ENCODE measurements at places on chromosomes 12 and 14.

DNA sequence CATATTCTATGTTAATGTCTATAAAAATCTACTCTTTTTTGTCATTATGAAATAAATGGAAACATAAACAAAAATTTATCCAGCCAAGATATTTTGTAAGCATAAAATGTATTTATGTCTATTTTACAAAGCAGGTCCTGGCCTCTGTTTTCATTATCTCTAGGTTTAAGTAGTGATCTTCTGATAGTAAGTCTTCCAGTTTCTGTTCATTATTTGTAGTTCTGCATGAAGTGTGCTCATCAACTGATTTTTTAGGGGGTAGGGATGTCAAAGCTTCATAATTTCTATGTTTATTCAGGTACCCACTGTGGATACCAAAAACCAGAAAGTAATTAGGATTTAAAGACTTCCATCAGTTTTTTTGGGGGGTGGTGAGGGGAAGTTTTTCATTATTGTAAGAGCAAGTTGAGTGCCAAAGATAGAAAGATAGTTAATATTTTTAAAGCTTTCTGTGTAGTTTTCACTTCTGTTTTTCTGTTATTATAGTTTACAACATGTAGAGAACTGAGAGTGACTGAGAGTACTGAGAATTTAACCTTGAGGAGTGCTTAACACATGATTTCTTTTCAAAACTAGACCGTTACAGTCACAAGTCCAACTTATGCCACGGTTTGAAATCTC, 30.6 kb upstream of the LMO3 start:
- DNase-seq, result no peak

GRCh38 chr12:106035421-106035820, 103.3 kb downstream of the NUAK1 start:
- no peak for DNase-seq

- DNase-seq, result no peak
Observed at GRCh38 chr12:132606466-132606865, 3.9 kb downstream of the LRCOL1 start.

- no peak for DNase-seq
Observed at GRCh38 chr14:62031504-62031903, 269.3 kb downstream of the SNAPC1 start.

DNA sequence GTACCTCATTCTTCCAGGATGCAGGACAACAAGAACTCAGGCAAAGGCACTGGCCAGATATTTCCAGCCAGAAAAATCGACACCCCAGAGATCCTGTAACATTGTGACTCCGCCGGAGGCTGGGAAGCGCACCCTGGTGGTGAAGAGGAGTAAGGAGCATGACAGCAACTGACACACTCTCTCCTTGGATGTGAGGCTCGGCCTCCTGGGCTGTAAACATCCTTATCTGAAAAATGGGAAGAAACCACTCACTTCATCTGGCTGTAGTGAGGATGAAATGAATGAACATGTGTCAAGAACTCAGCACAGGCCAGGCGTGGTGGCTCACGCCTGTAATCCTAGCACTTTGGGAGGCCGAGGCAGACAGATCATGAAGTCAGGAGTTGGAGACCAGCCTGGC, 27.5 kb downstream of the TCHP start:
- DNase-seq, result no peak

- DNase-seq, result no peak
Observed at GRCh38 chr12:12483438-12483837, 79.2 kb downstream of the DUSP16 start.

DNA sequence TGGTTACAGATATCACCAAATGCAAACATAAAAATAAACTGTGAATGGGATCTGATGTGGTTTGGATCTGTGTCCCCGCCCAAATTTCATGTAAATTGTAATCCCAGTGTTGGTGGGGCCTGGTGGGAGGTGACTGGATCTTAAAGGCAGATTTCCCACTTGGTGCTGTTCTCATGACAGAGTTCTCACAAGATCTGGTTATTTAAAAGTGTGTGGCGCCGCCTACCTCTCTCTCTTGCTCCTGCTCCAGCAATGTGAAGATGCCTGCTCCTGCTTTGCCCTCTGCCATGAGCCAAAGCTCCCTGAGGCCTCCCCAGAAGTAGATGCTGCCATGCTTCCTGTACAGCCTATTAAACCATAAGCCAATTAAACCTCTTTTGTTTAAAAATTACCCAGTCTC, 47.8 kb downstream of the SLC25A21 start:
- DNase-seq, result no peak

- DNase-seq, result no peak
Observed at GRCh38 chr12:91804533-91804932, 341.1 kb downstream of the BTG1 start.

DNA sequence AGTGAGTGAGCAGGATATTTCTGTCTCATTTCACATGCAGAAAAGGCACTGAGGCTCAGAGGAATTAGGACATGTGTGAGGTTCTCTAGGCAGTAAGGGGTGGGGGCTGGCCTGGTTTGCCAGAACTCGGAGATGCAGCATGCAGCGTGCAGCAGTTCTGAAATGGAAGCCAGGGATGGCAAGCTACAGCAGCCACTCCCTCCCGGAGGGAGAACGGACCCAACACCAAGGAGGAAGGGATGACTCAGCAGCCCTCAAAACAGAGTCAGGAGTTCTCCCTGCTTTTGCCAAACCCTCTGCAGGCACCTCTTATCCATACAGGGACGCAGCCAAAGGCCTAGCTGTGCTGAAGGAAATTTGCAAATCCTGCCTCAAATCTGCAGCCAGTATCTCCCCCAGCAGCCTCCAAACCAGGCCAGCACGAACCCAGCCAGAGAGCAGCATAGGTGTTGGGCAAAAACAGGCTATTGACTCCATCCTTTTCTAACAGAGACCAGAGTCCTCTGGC, 10.3 kb upstream of the SERPINA3 start:
- DNase-seq, result no peak

DNA sequence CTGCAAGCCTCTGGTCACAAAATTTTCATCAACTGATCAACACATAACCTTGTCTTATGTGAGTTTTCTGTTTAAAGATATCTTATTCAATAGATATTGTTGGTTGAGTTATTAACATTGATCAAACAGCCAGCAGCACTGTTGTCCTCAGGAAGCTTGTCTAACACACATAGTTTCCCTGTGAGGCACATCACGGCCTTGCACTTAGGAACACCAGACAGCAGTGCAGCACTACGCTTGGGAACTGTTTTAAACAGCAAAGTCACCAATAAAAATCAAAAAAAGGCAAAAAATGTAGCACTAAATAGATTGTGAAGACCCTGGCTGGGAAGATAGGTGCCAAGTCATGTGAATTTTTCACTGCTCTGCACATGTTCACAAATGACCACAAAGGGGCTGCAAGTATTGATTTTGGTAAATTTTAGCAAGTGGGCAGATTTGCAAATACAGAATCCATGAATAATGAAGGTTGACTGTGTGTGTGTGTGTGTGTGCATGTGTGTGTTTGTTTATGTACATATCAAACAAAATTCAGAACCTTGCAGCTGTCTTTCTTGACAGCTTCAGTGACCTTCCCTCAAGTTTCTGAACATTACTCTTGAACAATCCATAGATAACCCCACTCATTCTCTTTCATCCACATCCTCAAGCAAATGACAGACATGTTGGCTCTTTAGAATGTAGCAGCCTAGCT, 28.9 kb downstream of the VDR start:
- no peak for DNase-seq

GRCh38 chr14:103960457-103961055, 18.2 kb upstream of the RD3L start:
- no peak for DNase-seq

DNA sequence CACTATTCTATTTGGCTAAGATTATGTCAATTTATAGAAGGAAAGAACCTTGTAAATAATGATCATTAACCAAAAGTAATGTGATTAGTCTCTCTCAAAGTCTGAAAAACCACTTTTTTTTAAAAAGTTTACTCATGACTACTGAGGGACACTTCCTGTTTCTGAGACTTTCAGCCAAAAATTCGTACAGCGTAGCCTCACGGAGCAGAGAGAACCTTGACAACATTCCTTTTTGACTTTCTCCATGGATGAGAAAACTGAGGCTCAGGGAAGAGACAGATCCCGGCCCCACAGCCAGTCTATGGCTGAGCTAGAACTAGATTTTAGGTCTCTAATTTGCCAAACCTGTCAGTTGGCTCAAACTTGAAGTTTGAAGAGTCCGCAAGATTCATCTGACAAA, 68.2 kb downstream of the DAD1 start:
- no peak for DNase-seq

GRCh38 chr14:33545696-33546095, 405.2 kb downstream of the EGLN3 start:
- DNase-seq, result no peak

DNA sequence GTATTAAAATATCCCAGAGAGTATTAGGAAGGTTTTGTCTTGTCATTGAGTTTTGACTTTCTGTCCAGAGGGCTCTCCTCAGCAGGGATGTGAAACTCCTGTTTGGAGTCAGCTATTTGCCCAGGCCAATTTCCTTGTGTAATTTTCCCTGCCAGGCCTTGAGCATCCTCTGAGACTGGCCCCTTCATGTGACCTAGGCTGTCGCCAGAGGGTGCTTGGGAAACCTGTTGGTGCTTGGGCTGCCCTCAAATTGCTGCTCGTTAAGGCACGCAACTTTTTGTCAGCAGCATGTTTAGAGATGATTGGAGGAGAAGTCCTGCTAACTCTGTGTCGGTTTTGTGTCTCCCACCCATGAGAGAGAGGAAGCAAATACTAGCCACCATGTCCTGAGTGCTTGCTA, 39.1 kb downstream of the IQSEC3 start:
- DNase-seq, result no peak

DNA sequence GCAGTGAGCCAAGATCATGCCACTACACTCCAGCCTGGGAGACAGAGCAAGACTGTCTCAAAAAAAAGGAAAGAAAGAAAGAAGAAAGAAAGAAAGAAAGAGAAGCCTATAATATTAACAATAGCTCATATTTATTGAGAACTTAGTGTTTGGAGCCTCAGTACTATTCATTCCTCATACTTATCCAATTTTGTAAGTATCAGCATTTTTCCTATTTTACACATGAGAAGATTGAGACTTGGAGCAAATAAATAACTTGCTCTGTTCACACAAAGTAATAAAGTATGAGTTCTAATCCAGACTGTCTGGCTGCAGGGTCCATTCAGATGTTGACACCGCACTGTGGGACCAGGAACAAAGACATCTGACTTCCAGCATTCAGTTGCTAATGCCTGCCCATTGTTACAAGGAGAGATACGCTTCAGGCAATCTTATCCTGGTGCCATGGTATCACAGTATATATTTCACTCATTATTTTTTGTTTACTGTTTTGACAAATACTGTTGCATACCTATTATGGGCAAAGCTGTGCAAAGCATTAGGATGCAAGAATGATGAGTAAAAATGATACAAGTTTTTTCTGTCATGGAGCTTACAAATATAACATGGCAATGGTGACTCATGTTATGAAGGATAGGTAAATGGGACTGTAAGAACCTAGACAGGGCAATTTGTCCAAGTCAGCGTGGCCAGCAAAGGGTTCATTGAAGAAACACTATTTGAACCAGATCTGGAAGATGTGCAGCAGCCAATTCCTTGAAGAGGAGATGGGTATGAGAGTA, 21.4 kb upstream of the TMTC2 start:
- DNase-seq, result no peak

- DNase-seq, result no peak
Observed at GRCh38 chr12:101743242-101743641, 4.0 kb upstream of the SYCP3 start.

DNA sequence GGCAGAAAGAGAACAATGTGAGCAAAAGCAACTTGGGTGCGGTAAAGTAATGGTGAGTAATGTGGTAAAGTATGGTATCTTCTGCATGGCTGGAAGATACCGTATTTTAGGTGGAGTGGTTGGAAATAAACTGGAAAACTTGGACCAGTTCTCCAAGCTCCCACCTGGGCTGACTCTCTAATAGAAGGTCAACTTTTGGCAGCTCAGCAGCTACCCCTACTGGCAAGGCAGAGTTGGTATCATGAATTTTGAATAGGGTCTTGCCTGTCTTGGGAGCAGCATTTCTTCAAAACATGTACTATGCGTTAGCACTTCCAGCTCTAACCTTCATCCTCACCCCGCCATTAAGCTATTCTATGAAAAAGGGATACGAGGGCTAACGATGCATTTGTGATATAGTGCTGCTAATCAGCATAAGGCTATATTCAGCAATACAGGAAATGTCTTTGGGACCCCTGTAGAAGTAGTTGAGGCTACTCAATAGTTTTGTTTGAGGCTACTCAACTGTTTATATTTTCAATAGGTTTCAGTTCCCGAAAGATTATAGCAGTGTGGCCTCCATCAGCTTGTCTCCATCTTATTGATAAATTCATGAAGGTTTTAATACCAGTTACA, 276.3 kb upstream of the FAR2 start:
- DNase-seq, result no peak

- no peak for DNase-seq
Observed at GRCh38 chr12:21571046-21571445, 33.6 kb downstream of the GYS2 start.

DNA sequence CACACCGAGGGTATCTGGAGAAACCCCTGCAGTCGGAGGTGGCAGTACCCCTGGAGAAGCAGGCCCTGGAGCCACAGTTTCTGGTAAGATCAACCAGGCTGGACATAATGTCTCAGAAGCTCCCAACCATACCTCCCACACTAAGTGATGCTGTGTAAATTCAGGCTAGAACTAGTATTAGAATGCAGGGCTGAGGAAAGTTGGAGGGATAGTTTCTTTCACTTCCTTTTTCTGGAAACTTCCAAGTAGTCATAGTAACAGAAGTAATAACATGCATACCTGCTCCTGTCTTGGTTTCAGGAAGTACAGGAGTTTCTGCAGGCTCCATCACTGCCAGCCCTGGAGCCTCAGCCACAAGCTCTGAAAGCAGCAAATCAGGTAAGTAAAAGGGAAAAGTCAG, 228.1 kb upstream of the CNTN1 start:
- DNase-seq, result no peak

- DNase-seq, result no peak
Observed at GRCh38 chr12:71551529-71551928, 111.9 kb downstream of the LGR5 start.

Measured in activated CD8-positive, alpha-beta memory T cell treated with anti-CD3 and anti-CD28 coated beads for 4 hours (primary cell).